Left lobe of liver (tissue), 2 donors: ENCODE measurements at places on chromosomes 4 and X.

- DNase-seq, result no peak
These were observed 18.3 kb upstream of the MSL3 start for GRCh38 chrX:11739776-11740175.

DNA sequence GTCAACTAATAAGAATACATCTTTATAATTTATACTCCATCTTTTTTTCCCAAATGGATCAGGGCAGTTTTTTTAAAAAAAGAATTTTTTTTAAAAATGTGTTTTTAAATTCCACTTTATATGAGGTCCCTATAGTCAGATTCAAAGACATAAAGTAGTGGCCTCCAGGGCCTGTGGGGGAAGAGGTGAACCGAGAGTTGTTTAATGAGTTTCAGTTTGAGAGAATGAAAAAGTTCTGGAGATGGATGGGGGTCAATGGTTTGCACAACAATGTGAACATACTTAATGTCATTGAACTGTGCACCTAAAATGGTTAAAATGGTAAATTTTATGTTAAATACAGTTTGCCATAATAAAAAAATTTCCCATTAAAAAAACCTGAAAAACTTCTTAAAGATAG, 53.8 kb downstream of the ZNF827 start:
- DNase-seq, result no peak

DNA sequence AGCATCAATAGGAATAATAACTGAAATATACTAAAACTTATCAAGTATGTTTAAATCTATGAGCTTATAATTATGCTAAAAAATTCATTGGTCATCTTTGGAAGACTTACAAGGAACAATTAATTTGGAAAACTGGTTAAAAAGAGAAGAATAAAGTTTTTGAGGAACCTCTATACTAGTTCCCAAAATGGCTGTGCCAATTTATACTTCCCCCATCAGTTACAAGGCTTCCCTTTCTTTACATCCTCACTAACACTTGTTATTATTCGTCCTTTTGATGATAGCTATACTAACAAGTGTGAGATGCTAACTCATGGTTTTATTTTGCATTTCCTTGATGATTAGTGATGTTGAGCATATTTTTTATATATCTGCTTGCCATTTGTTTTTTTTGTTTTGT, 17.1 kb downstream of the OGT start:
- no peak for DNase-seq

DNA sequence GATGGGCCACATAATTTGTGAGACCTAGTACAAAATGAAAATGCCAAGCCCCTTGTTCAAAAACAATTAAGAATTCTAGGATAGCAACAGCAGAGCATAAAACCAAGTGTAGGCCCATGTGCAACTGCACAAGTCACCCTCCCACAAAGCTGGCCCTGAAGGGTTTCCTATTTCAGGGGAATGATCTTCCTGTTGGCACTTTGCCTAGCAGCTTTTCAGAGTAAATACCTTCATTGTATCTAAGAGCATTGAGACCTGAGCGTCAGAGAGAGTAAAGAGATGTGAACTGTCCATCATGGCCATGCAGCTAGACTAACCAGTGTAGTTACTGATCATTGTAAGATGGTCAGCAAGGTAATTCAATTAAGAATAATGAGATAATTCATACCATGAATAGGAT, 113.6 kb downstream of the CNKSR2 start:
- no peak for DNase-seq

GRCh38 chr4:141026900-141027299, 106.4 kb downstream of the RNF150 start:
- no peak for DNase-seq

GRCh38 chr4:152682143-152682941, 2.5 kb upstream of the TMEM154 start:
- no peak for DNase-seq

- peak; percentile 51 for DNase-seq
These were observed 18.3 kb downstream of the DKC1 start for GRCh38 chrX:154780968-154781367.

DNA sequence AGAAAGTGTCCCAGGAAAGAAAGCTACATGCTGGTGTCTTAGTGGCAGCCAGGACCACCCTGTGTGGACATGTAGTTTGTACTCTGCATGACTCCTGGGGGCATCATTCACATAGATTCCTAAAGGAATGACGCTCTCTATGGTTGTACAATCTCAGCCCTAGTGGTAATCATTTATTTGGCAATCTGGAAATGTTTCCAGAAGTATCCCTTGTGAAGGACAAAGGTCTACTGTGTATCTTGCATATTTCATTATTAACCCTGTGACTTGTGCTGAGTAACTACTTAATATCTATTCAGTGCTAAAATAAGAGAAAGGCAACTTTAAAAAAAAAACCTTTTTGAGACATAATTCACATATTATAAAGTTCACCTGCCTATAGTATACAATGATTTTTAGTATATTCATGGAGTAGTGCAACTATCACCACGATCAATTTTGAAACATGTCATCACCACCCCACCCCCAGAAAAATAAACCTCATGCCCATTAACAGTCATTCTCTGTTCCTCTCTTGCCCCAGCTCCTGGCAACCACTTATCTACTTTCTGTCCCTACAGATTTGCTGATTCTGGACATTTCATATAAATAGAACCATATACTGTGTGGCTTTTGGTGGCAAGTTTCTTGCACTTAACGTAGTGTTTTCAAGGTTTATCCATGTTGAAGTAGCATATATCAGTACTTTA, 51.7 kb downstream of the SHROOM3 start:
- peak; percentile 54 for DNase-seq

DNA sequence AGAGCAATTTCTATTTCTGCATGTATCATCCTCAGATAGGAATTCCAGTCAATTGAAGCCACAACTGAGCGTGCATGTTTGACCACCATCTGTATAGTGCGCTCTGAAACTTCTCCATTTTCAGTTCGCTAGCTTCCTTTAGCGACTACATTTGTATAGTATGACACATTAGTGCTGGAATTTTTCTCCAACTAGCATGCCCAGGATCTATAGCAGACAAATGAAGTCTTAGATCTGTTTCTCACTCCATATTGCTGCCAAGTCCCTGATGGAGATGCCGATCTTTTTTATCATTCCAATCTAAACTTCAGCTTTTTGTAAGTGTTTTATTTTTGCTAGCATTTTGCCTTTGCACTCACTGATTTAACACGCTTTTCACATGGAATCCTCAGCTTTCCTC, 774.8 kb upstream of the TENM3 start:
- DNase-seq, result no peak

DNA sequence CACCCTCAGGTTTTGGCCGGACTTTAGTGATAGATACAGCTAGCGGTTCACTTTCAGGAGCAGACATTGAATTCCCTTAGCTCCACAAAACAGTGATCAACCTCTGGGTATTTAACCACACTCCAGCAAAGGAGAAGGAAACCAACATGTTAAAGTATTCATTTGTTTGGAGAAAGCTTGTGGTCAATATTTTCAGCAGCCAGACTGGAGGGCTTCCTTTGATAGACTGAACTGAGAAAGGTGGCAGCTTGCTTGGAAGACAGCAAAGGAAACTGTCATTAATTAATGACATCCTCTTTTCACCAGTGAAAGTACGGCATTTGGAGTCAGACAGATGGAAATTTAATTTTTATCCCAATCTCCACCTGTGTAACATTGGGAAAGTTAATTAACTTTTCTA, 289.1 kb upstream of the CLNK start:
- no peak for DNase-seq

DNA sequence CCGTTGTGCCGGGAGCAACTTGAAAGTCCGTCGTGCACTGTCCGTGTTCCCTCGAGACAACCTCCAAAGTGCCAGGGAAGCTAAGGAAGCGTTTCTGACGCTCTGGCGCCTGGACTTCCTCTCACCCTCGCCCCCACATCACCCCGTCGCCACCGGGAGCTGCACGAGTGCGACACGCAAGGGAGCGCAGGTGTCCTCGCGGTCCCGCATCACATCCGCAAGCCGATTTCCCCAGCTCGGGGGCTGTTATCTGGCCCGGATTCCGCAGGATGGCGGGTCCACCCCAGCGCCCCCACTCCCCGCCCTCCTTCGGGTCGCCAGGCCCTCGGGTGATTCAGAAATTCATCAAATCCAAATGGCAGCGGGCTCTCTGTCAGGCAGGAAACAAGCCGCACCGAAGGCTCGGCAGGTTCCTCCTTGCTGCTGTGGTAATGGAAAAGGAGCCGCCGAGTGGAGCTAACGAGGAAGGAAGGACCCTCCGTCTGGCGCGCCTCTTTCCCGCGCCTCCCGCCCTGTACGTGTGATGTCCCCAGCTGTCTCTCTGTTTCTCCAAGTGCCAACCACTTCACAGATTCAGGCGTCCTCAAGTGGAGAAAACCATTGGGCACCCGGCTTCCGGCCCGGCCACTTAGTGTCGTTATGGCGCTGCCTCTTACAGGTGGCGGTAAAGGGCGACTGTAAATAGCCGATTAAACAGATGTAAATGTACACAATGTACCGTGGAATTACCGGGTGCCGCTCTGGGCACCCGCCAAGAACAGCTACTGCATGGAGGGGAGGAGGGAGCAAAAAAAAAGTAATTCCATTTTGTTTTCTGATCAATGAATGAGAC, 921 bp upstream of the SETD7 start:
- peak; percentile 69 for DNase-seq

GRCh38 chrX:1249101-1249887, 19.3 kb upstream of the CSF2RA start:
- peak; percentile 56 for DNase-seq

DNA sequence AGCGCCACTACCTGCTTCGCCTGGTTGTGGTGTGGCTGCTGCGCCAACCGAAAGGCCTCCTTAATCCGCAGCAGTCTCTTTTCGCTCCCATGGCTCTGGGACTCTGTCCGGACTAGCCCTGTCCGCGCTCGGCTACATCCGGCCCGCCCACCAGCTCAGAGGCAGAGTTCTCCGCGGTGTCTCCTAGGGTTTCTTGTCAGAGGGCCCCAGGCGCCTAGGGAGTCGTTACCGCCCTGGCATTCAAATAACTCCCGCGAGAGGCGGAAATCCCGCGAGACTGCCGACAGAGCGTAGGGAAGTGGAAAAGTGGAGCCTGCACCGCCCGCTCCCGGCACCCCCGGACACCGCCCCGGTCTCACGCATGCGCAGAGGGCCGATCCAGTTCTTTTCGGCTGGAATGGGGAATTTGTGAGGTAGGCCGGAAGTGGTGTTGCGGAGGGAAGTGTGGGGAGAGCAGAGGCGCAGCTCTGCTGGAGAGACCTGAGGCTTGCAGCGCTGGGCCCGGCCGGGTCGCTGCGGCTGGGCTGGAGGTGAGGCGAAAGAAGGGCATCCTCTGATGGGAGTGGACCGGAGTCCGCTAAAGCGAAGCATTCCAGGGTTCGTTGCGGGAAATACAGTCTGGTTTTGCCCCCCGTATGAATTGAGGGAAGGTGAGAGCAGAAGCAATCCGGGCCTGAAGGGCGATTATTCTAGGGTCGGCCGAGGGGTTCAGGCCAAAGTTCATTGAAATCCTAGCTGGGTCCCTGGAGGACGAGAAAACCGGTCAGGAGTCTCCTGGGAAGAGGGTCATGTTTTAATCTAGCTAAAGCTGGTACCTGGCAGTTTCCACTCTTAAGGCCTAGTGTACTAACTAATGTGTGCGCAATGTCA, at the start of gene FAM200B:
TSS of gene FAM200B (plus strand) at position 456 of the 870 bp plus-strand sequence. CDS start 5,151 bp downstream, outside the sequence.
- DNase-seq, result peak; percentile 100

GRCh38 chr4:7383266-7383665, 51.5 kb downstream of the PSAPL1 start:
- no peak for DNase-seq

- no peak for DNase-seq
These were observed 180.8 kb downstream of the PRKX start for GRCh38 chrX:3532581-3533085.

DNA sequence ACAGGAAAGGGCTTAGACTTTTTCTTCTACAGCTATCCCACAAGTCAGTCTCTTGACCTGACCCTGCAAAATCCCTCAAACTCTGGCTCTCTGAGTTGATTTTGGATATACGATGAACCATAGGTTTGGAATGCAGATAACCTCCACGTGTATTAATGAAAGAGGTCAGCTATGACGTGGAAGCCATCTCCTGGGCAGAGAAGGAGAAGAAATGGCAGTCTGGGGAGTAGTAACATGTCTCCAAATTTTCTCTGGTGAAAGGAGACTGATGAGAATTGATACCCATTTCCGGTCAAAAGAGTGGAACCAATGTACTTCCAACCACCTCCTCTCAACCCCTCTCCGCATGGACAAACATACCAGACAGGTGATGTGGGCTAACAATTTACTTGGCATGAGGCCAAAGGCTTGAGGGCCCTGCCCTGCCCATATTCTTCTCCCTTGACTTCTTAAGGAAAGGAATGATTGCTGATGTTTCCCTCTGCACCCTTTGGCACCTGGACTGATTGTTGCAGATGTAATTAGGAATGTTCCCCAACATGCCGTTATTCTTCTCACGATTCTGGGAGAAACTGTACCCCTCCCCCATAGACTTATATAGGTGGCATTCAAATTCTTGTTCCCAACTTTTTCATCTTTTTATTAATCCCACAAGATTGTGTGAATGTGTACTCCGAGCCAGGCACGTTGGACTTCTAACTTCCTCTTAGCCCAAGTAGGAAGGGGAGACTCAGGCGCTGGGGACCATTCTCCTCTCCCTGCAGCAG, 580 bp upstream of the PLS3 start:
- no peak for DNase-seq

GRCh38 chr4:80726471-80726870, 304.0 kb upstream of the BMP3 start:
- no peak for DNase-seq

DNA sequence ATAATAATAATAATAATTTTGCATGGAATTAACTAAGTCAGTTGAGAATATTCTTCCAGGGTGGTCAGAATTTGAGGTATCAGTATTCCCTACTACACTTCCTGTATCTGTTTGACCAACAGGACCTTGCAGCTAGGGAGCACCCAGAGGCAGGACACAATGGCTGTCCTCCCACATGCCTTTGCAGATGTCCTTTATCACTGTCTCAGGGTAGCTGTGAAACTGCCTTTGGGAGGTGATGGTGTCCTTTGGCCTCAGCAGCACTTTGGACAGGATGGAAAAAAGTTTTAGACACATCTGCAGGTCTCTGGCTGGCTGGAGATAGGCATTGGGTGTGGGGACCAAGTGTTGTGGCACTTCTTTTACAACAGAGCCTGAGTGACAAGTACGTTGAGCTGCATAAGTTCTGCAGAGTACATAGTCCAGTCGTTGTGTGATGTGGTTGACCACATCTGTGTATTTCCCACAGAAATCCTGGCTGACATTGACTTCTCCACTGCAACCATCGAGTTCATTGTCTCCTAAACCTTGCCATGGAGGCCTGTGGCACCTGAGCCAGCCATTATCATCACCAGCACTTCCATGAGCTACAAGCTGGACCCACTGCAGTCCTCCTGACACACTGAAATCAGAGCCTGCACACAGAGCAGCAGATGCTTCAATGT, 19.1 kb upstream of the UBA6 start:
- DNase-seq, result no peak

DNA sequence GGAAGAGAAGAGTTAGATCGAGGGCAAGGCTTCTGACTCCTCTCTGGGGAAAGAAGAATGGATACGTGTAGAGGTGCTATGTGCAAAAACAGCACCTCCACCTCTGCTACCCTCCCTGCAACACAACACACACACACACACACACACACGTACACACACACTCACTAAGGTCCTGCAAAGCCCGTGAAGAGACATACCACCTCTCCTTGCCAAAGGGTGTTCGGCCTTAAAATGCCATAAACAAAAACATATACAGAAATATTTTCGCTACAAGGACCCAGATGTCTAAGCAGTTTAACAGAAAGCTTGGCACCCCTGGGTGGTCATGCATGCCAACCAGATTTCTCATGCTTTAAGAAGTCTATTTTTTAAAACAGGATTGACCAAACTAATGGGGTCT, 1.5 kb downstream of the TIFA start:
- DNase-seq, result no peak

GRCh38 chr4:181855307-181855706, 387.9 kb upstream of the TENM3 start:
- no peak for DNase-seq
